NCI-H2227 treated with DMSO at 0.1 percent for 48 hours (cell line): ENCODE measurements at places on chromosomes 3 and 15.
A peak's percentile ranks its signal among the peaks of the same experiment; 100 is the strongest.

DNA sequence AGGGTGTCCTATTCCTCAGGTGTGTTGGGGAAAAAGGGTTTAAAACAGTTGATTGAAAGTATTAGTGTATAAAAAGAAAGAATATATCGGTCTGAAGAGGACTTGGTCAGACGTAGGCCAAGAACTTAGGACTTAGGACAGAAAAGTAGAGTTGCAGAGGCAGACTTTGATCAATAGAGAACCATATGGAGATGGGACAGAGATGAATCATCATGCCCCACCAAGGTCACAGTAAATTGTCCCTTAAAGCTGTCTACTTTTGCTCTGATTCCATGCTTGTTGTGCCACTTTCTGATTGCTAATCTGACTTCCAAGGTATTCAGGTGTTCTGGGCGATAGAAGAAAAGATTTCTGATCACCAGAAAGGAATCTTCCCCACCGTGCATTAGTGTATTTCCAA, 52.9 kb upstream of the ZDHHC23 start:
- DNase-seq, result no peak

- DNase-seq, result peak; percentile 7
These were observed 1108.3 kb downstream of the ROBO1 start for GRCh38 chr3:78659386-78659987.

DNA sequence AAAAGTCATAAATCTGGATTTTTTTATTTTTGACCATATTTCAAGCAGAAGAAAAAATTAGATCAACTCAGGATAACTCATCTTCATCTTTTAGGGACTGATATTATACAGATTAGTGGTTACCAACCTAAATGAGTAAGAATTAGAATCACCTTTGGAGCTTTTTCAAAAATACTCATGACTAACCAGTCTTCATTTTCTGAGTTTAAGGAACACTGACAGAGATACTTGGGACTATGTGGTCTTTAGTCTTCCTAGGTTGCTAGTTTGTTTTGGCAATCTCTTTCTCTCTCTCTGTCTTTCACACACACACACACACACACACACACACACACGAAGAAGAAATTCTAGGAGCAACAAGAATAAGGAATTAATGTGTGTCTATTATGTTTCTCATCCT, 50.1 kb downstream of the TMOD3 start:
- no peak for DNase-seq

DNA sequence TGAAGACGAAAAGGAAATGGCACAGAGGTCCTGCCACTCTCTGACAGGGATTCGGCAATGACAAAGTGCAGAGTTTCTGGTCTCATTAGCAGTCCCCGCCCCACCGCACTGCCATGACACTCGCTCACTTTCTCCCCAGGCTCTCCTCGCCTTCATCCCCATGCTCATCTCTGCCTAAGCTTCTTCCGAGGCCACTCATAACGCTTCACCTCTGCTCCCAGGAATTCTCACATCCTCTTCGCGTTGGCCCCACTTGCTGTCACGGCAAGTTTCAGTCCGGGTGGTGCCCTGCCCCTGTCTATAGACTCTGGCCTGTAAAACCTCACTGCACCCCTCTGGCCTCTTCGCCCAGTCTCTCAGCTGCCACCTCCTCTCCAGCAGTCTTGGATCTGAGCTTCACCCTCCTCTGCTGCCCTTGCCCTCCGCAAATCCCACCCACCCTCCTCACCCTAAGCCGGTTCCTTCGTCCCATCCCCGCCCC, 654 bp downstream of the RUBCN start:
- DNase-seq, result no peak

DNA sequence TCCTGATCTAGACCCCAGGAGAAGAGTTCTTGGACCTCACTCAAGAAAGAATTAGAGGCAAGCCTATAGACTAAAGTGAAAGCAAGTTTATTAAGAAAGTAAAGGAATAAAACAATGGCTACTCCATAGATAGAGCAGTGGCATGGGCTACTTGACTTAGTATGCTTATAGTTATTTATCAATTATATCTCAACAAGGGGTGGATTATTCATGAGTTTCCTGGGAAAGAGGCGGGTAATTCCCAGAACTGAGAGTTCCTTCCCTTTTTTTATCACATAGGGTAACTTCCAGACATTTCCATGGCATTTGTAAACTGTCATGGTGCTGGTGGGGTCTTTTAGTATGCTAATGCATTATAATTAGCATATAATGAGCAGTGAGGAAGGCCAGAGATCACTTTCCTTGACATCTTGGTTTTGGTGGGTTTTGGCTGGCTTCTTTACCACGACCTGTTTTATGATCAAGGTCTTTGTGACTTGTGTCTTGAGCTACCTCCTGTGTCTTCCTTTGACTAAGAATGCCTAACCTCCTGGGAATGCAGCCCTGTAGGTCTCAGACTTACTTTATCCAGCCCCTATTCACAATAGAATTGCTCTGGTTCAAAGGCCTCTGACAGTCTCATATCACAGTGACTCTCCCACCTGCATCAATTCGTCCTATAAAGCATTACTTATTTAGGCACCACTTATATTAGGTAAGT, 35.3 kb upstream of the PLSCR2 start:
- no peak for DNase-seq

DNA sequence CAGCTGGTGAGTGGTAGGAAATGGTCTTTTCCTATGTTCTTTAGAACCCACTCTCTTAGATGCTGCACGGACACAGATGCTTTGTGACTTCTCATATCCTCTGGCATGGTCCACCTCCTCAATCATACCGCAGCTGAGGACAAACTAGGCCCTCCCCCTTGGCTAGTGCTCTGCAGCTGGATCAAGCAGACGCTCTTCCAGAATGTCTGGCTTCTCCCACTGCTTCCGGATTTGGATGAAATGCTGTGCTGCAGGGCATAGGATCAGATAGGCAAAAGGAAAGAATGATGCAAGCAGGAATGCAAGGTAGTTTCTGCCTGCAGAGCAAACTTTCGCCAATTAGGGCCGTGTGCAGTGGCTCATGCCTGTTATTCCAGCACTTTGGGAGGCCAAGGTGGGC, 75.7 kb upstream of the SLC4A7 start:
- DNase-seq, result no peak

DNA sequence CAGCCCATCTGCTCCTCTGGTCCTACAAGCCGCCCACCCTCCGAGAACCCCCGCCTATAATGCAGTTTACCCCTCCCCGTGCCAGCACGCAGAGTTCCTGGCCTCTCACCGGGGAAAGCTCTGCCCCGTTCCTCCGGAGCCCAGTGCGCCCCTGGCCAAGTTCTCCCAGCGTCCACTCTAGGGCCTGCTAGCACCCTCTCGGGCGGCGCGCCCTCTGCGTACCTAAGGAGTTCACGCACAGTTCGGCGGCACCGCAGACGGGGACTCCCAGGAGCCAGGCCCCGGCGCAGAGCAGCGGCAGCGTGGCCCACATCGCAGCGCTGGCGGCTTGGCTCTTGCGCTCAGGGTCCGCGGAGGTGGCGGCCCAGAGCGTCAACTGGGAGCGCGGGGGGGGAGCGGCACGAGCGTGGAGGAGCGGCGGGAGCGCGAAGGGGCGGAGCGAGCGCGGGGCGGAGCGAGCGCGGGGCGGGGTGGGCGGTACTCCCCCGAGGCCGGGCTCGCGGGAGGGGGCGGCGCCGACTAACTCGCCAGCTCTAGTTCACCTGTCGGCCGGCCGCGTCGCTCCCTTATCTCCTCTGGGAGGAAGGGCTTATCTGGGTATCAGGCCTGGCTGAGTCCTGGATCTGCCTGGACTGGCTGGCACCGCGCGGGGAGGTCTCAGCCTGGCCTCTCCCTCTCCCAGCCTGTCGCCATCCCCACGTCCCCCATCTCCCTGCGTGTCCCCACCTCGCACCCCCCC, at the start of gene CTSH:
Gene CTSH, minus strand, starts transcription at position 378 of the 739 bp plus-strand sequence. Its CDS starts 65 bp downstream, at position 313.
- peak; percentile 45 for DNase-seq

DNA sequence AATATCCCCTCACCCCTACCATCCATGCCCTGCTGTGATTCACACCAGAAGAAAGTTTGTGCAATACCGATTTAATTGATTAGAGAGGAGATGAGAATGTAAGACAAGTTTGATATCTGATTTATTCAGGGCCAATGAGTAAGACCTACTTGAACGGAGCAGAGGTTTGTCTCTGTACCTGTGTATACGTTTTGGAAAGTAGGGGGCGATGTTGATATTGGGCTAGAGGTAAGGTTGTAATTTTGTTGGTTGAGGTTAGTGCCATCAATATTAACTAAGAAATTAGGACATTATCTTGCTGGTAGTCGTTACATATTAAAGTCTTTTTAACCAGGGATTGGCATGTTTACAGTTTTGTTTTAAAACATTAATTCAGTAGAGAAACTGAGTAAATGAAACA, 20.5 kb downstream of the EAF2 start:
- DNase-seq, result no peak

DNA sequence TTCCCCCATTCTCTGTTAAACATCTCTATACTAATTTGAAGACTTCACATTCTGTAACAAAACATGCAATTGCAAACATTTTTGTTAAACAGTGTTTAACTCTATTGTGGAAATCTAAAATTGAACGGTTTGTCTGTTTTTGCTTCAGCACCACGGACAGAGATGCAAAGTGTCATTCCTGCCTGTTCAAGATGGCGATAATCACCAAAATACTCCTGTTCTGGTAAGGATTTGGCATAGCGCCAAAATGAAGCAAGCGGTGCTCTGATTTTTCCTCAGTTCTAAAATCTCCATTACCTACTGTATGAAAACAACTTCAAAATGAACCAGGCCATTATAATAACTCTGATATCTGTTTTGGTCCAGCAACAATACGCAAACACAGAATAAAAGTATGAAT, 129.7 kb upstream of the TUSC7 start:
- no peak for DNase-seq

DNA sequence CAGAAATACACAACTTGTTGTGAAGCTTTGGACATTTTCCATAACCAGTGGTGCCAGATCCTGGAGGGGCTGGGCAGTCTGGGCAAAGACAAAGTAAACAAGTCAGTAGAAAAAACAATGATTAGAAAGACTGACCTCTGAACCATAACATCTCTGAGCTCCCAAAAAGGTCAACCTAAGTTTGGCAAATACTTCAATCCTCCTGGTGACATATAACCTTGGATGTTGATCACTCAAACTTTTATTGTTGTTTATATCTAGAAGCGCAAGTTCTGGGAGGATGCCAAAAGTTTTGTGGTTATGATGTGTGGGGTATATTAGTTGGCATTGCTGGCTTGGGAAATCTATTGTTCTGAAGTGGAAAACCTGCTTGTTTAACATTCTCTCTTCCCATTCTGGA, 257.7 kb downstream of the DIPK2A start:
- DNase-seq, result no peak

- DNase-seq, result no peak
These were observed 16.3 kb downstream of the SLC9A9 start for GRCh38 chr3:143831994-143832393.

GRCh38 chr3:53650424-53650823, 156.0 kb downstream of the CACNA1D start:
- no peak for DNase-seq

DNA sequence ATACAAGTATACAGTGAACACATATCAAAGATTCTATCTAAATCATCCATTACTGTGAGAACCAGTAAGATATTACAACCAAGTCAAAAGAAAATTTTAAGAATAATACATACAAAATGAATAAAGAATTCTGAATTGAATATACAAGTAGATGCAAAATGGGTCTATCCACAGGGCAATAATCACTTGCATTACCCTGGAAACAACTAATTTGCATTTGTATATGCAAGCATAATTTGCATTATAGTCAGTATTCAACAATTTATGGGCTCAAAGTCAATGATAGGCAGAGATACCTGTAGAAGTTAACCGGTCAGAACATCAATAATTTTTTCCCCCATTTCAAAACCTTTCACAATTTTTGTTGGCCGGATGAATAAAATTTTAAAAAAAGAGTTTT, 512.2 kb upstream of the ALCAM start:
- DNase-seq, result no peak

- DNase-seq, result no peak
These were observed 8.9 kb upstream of the SUCNR1 start for GRCh38 chr3:151864423-151865101.

DNA sequence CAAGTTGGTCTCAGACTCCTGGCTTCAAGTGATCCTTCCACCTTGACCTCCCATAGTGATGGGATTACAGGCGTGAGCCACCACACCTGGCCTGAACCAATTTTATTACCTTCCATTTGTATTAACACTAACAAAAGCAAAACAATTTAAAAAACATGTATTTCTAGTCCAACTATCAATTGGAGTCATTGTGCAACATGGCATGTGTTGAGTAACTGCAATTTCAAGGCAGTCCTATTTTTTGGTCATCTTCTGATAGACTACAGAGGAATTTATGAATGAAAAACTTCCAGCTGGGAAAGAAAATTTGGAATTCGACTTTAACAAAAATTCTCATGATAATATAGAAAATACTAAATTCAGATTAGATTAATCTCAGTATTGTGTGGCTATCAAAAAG, 16.8 kb downstream of the SPTSSB start:
- no peak for DNase-seq

DNA sequence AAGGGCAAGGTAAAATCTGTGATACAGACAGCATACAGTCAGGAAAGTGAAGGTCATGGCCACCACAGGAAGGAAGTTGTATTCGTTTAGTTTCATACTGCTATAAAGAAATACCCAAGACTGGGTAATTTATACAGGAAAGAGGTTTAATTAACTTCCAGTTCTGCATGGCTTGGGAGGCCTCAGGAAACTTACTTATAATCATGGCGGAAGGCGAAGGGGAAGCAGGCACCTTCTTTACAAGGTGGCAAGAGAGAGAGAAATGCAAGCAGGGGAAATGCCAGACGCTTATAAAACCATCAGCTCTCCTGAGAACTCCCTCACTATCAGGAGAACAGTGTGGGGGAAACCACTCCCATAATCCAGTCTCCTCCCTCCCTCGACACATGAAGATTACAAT, 353.7 kb upstream of the SEMA6D start:
- no peak for DNase-seq

DNA sequence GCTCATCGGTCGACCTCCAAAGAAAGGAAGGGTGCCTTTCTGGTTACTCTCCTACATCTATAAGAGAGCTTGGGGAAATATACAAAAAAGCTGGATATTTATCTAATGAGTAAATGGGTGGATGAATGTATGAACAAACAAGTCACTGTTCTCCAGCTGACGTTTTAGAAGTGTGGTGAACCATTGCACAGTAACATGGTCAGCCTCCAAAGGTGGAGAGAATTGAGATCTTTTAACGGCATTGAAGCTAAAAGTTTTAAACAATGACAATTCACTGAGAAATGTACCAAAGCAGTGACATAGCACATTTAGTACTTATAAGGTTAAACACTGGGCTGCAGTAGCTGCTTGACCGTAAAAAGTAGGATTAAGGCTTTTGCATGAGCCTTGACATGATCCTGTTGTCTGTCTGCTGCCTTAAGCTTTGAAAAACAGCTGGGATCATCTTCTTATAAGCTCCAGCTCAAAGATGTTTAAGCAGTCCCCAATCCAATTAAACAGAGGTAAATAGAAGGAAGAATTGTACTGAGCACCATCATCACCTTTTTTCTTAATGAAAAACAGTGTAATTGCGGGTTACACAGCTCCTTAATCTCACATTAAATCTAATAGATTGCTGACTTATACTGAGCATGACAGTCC, 222.9 kb downstream of the WDR72 start:
- DNase-seq, result no peak

GRCh38 chr3:171446801-171447578, 13.2 kb downstream of the TNIK start:
- no peak for DNase-seq

- DNase-seq, result no peak
These were observed 22.1 kb downstream of the SRPRB start for GRCh38 chr3:133827684-133828083.

- no peak for DNase-seq
These were observed 630.5 kb downstream of the TBL1XR1 start for GRCh38 chr3:176566757-176567156.
